ENCODE measurements at places on chromosomes 13 and 19.

DNA sequence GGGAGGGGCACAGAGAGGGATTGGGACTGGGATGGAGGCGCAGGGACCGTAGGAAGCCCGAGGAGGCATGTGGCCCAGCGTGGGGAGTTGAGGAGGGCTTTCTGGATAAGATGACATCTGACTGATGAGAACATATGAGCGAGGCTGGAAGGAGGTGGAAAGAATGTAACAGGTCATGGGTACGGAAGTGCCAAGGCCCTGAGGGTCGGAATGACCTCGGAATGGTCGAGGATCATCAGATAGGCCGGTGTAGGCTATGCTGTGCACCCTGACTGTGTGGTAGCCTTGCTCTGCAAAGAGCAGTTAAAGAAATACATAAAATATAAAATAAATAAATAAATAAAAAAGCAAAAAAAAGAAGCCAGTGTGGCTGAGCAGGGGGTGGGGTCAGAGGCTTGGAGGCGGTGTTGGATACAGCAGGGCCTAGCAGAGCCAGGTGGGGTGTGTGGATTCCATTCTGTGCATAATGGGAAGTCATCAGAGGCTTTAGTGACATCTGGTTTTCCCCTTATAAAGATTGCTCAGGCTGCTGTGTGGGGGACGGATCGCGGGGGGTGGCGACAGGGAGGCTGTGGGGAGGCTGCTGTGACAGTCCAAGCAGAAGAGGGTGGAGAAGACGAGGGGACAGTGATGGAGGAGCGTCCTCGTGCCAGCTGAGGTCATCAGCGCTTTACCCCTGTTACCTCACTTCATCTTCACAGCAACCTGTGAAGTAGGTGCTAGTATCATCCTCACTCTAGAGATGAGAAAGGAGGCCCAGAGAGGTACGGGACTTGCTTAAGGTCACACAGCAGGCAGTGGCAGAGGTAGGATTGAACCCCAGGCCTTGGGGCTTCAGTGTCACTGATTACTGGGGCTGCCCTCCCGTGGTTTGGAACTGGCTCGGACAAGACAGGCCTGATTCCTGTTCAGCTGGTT, 5.0 kb downstream of the PAK4 start:
- DNase-seq, result no peak

- DNase-seq, result no peak
These were observed 27.9 kb downstream of the PAN3 start for GRCh38 chr13:28166257-28166656.

- no peak for DNase-seq
These were observed 13.8 kb downstream of the DNASE2 start for GRCh38 chr19:12867120-12868099.

DNA sequence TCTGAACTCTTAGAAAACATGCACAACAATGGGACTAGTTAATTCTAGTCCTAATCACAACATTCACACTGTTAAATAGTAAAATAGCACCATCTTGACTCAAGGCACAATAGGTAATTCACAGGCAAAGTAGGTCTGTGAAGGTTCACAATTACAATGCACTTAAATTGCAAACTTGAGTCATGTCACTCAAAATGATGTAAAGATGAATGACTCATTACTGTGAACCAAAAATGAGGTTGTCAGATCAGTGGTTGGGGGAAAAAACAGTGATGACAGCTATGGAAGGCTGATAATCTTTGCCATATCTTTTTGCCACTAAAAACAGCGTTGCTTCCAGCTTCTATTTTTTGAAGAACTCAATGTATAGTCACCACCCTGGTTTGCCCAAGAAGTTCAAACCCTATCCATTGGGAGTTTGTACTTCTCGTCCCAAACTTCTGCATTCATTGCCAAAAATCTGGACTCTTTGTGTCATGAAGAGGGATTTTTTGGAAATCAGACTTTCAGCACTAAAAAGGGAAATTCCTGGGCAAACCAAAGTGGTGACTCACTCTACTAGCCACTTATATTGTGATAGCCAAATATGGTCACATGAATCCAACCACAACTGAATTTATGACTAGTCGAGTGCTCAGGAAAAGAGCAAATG, 200.9 kb upstream of the TMTC4 start:
- DNase-seq, result no peak

DNA sequence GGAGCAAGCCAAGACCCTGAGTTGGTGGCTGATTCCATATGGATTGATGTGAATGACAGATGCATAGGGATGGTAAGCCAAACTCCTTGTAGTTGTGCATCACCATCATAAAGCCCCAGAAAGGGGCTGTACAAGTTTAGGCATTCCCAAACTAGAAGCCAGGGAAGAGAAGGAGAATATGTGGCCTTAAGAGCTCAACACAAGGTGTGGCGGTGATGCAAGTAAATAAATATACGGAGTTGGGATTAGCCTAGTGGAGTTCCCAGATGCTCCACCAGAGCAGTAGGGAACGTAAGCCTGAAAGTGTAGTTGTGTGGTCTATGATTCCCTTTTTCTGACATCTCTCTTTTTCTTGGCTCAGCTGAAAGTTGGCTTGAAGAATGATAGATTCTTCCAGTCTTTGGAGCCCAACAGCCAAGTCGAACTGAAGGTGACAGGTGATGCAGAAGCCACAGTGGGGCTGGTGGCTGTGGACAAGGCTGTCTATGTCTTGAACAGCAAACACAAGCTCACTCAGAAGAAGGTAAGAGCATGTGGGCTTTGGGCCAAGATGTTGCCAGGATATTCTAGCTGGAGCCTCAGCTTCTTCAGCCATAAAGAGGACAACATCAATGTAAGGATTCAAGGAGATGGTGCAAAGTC, 30.1 kb downstream of the RDH8 start:
- DNase-seq, result peak; percentile 20

- DNase-seq, result no peak
These were observed 165.6 kb upstream of the NBEA start for GRCh38 chr13:34776390-34776981.

GRCh38 chr19:48390188-48391099, 907 bp downstream of the KDELR1 start:
- DNase-seq, result peak; percentile 46

GRCh38 chr13:67076378-67076777, 153.8 kb downstream of the PCDH9 start:
- no peak for DNase-seq

DNA sequence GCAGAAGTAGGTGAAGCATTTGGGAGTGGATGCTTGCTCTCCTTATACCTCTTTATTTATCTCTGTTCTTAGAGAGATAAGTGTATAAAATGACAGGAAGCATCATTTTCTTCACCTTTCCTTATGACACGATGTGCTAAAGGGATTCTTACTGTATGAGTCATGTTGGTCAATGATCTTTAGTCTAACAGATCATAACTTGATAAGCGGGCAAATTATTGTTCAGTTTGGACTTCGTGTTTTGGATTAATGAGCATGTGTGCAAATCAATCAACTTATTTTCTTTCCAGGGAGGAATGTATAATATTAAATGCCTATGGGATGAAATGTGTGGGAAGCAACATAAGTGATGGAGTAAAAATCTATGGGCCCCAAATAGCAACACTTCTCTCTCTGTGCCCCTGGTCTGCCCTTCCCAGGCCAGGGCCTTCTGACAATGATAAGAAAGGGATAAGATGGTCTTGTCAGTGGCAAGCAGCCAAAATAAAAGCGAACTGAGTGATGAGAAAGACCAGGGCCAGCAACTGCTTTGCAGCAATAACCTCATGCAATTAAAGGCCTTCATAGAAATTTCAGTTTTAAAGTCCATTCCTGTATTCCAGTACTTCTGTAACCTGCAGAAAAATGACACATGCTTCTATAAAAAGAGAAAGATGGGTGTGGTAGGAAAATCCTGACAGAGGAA, 61.4 kb downstream of the SLC10A2 start:
- DNase-seq, result no peak

GRCh38 chr19:45952686-45953505, 20.8 kb downstream of the NOVA2 start:
- DNase-seq, result peak; percentile 93

DNA sequence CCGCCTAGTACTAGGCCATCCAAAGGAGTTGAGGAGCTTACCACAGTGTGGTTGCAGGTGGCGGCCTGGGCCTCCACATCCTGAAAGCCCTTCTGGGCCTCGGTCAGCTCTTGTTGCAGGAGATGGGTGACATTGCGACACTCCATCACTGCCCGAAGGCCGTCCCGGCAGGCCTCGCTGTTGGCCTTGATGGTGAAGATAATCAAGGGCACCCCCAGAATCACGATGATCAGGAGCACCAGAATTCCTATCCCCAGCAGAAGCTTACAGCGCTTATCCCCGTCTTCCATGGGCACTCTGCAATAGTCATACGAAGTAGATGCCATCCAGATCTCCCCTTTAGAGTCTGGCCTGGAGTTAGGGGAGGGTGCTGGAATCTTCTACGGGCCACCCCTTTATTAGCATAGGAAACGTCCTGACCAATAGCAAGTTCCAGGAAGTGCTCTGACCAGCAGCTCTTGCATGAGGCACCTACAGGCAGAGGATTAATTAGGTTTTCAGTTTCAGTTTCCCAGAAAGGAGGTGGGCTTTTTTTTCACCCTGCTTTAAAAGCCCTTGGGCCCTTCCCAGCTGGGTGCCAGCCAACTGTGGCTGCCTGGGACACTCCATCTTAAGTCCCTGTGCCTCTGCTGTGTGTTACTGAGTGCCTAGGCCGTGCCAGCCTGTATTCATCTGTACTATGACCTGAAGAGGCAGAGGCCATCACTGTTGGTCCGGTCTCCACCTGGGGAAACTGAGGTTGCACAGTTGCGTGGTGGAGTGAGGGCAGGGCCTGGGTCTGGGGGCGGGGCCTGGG, at the start of gene BST2:
Gene BST2, minus strand, starts transcription at position 381 of the 796 bp plus-strand sequence. Its CDS starts 55 bp downstream, at position 326.
- DNase-seq, result no peak

- no peak for DNase-seq
These were observed 46.3 kb downstream of the URI1 start for GRCh38 chr19:29988351-29988750.

DNA sequence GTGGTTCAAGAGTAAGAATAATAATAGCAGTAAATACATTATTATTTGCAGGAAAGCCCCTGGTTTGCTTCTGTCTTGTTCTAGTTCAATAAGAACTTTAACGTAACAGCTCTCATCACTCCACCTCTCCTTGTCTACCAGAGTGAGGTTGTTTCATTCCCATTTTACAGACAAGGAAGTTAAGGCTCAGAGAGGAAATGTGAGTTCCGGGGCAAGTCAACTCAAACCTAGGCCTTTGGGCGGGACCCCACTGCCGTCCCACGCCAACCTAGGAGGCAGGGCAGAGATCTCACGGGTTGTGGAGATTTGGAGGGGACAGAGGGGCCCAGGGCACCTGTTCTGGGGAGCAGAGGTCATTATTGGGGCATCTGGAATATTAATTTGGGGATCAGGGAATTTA, 1.5 kb downstream of the MAP4K1 start:
- DNase-seq, result no peak

- DNase-seq, result no peak
These were observed 10.2 kb upstream of the ILF3 start for GRCh38 chr19:10643968-10644259.

- no peak for DNase-seq
These were observed 36.3 kb downstream of the FLT1 start for GRCh38 chr13:28458608-28459007.

- DNase-seq, result no peak
These were observed 156.9 kb downstream of the ENOX1 start for GRCh38 chr13:43629691-43630480.

- DNase-seq, result no peak
These were observed at the start of gene GJB6 for GRCh38 chr13:20231839-20232555. Gene GJB6 (minus strand): TSS chr13:20232319. CDS start chr13:20223480, 8,839 bp downstream.

GRCh38 chr19:42480335-42481095, 37.8 kb upstream of the CXCL17 start:
- DNase-seq, result no peak

- no peak for DNase-seq
These were observed 45.9 kb upstream of the C19orf12 start for GRCh38 chr19:29760752-29761502.

DNA sequence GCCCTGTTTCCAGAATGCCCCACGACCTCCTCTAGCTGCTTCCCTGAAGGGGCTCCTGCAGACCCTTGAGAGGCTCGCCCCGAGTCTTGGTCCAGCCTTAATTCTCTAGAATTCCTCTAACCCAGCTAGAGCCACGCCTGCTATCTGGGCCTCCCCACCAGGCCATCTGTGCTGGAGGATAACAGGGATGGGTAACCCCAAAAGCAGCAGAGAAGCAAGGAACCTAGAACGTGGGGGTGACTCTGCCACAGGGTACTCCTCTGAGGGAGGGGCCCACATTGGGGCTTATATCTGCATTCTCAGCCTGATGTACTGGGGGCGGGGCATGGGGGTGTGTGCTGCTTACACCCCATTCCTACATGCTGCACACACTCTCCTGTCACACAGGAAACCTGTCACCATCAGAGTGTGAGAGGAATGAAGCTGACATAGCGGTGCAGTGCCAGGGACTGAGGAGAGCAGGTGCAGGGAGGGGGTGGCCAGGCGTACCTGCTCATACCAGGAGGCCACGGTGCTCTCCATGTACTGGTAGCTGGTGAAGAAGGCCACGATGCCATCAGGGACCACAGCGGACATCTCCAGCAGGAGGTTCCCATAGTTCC, 13.8 kb downstream of the KLC3 start:
- no peak for DNase-seq

- no peak for DNase-seq
These were observed at the start of gene POSTN for GRCh38 chr13:37598597-37598996. Gene POSTN (minus strand): TSS chr13:37598768. CDS start chr13:37598726, 42 bp downstream.

DNA sequence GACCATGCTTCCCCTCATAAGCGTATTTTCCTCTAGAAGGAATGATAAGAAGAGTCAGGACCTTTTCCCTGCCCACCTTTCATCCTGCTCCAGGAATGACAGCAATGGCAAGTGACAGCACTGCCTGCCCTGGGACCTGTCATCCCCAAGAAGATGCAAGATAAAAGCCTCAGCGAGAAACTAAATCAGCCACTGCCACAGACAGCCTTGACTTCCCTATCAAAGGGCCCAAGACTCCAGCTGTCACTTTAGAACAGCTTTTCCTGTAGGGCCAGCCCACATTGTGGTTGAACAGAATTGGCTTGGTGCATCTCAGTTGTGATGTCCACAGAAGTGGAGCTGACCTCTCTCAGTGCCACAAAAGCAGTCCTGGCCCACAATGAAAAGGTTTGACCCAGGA, 1.1 kb downstream of the RAB8A start:
- no peak for DNase-seq

DNA sequence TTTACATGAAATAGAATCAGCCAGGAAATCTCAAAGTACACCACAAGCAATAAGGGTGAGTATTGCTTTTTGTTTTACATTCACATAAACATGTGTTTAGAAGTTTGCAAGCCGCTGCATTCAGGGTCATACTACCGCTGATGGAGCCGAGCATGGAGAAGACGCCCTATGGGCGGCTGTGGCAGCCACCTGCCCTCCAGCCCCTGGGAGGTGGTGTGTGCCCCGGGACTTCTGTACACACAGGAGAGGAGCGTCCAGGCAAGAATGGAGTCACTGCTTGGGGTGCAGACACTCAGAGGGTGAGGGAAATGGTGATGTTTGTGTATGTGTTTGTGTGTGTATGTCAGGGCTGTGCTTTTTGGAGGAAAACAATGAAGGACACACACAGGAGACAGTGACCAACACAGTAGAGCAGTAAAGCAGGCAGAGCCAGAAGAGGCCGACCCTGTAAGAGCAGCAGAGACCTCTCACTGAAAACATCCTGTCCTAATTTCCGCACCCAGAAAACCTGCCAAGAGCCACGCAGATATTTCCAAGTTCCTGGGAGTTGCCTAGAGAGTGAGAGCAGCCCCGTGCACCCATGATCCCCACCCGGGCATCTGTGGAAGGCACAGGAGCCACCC, 108.1 kb upstream of the GJB6 start:
- no peak for DNase-seq
